Left renal cortex interstitium (tissue), 4 donors: ENCODE measurements at places on chromosomes 5 and 9. TPM values are rescaled to one million over a fixed set of nuclear protein-coding genes. Genes with fewer than 3 reads are reported as not detected.

Gene ENHO
- polyA plus RNA-seq = 2.4 TPM

Gene FAM78A
- 3.3 TPM for polyA plus RNA-seq

Gene ADAMTSL1
- polyA plus RNA-seq = 18.9 TPM

Gene MRPS30
- polyA plus RNA-seq = 60.3 TPM

Gene DND1
- polyA plus RNA-seq = not detected

Gene DMAC1
- polyA plus RNA-seq = 97.2 TPM

Gene GPR150
- not detected for polyA plus RNA-seq

Gene ECSCR
- 26.0 TPM for polyA plus RNA-seq

Gene TPRN
- 14.1 TPM for polyA plus RNA-seq

Gene MORN5
- 2.3 TPM for polyA plus RNA-seq

Gene PCDHB3
- 3.7 TPM for polyA plus RNA-seq

Gene DNAJB5
- polyA plus RNA-seq = 9.6 TPM

Gene CHD1
- polyA plus RNA-seq = 57.7 TPM

Gene HK3
- 0.83 TPM for polyA plus RNA-seq

Gene INSL6
- polyA plus RNA-seq = 0.19 TPM

Gene WNT8A
- polyA plus RNA-seq = 0.11 TPM

Gene ZFP37
- 15.0 TPM for polyA plus RNA-seq

Gene ALAD
- polyA plus RNA-seq = 44.1 TPM

DNA sequence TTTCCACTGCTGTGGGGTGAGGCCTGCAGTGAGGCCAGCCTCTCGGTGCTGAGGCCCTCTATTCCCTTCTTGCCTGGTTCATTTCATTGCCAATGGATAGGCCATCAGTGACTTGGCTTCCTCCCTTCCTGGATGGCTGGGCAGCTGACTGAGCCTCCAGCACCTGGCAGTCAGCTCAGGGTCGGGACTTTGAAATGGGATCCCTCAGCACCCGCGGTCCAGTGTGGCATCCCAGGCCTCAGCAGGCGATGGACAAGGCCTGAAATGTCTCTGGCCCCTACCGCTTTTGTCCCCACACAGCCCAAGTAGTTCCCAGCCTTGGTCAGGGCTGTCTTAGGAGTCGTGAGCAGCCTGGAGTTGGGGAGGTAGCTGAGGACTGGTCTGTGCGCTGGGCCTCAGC, 17.2 kb downstream of the NDST1 start:
- DNase-seq = no peak

DNA sequence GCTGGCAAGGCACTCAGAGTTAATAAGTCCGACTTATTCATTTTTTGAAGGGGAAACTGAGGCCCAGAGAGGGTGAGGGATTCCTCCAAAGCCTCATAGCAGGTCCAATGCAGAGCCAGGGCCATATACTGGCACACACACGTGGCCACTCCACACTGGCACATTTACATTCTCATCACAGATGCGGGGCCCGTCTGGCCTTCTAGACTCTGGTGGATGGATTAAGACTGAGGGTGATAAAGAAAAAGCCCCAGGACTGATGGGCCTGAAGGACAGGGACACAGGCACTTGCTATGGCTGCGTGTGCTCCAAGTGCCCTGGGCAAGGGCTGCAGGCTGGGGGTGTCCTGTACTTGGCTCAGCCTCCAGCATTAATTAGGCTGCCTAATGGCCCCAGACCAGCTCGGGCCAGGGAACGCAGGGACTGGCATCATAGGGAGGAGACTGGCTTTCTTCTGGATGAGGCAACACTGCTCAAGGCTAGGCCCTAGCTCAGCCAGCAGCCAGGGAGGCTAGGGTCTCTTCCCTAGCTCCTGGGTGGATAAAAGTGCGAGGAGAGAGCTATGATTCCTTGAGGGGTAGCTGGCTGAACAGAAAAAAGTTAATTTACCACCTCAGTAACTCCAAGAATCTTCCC, 28.5 kb upstream of the CSF1R start:
- no peak for DNase-seq

- DNase-seq = no peak
These were observed 60.6 kb upstream of the SAP30L start for GRCh38 chr5:154385236-154385512.

DNA sequence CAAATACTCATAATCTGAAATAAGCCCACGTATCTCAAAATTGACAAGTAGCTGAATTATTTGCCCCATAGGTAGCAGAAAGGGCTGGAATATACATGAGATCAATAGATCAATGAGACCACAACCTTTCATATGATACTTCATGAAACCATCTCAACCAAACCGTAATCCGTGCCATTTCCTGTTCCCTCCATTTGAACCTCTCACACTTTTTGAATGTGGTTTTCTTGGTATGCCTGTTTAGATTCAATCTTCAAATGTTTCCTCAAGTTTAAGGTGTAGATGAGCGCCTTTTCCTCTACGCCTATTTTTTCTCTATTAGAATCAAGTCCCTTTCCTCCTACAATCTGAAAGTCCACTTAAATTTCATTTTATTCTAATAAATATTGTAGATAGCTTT, 805.5 kb downstream of the EFNA5 start:
- no peak for DNase-seq

- no peak for DNase-seq
These were observed 453.7 kb upstream of the RIOK2 start for GRCh38 chr5:97636766-97637165.

DNA sequence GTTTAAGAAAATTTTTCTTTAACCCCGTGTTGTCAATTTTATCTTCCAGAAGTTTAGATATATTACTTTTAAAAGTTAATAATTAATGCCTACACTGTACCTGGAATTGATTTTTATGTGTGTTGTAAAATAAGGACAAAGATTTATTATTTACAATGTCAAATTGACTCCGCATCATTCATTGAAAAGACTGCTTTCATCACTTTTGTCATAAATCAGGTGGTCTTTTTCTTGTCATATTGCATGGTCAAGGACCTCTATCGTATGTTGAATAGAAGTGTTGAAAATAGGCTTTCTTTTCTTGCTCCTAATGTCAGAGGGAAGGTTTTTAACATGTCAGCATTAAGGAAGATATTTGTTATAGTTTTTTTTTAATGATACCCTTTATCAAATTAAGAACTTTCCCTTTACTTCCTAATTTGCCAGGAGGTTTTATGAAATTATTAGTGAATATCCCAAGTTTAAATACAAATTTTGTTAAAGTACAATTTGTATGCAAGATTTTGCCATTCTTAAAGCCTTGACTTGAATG, 92.6 kb downstream of the WDR70 start:
- no peak for DNase-seq

DNA sequence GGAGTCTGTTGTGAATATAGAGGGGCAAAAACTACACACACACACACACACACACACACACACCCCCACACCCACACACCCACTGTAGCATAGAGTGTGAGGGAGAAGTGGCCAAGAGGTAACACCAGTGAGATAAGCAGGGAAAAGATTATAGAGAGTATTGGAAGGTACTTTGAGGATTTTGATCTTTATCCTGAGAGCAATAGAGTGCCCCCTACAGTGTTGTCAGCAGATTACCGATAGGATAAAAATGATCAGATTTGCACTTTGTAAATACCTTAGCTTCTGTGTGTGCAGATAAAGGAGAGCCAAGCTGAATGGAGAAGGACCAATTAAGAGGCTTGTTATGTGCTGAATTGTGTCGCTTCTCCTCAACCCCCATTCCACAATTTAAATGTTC, 32.3 kb downstream of the ERCC6L2 start:
- no peak for DNase-seq

GRCh38 chr5:7422316-7423106, 26.6 kb downstream of the ADCY2 start:
- no peak for DNase-seq

- no peak for DNase-seq
These were observed 54.3 kb downstream of the NR3C1 start for GRCh38 chr5:143349177-143349576.

GRCh38 chr5:74643111-74643562, 2.6 kb upstream of the ENC1 start:
- no peak for DNase-seq

GRCh38 chr9:37976714-37977477, 73.0 kb upstream of the SLC25A51 start:
- no peak for DNase-seq

DNA sequence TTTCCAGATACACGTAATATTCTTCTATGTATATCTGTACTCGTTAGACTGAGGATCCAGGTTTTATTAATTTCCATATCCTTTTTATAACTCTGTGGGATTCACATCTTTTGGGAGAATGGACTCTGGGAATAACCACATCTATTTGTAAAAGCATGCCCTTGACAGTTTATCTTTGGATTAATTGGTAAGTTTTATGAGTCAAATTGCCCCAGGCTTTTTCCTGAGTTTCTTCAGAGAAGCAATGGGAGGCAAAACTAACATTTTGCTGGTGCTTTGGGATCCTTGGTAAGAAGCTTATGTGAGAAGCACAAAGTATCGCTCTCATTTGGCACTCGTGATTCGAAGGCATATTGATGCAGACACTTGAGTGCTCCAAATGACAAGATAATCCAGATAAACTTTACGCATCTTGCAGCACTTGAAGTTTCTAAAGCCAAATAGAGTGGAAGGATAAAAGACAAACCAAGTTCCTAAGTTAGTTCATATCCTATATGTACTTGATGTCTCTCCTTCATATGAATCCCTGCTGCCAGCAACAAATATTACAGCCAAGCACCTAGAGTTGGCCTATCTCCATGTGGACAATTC, 324.7 kb downstream of the TLE4 start:
- DNase-seq = no peak

DNA sequence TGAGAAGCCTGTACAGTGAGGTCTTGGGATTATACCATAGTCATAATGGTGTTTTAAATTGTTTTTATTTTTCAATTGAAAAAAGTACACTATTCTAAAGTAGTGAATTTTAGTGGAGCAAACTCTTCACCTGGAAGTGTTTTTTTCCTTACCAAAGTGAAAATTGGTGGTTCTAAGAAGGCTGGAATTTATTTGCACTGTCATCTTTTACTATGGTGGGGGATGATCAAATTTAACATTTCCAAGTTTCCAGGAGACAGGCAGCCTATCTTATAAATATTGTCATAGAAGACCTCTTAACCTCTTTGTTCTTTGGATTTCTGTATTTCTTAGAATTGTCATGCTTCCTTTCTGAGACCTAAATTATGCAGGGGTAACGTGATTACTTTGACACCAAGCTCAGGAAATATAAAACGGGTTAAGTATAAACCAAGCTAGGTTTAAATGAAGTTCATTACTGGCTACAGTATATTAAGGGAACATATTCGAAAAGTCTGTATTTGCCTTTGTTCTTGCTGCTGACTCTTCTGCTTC, 20.2 kb downstream of the NDFIP1 start:
- no peak for DNase-seq

- no peak for DNase-seq
These were observed 10.6 kb downstream of the FSD1L start for GRCh38 chr9:105458404-105458803.

DNA sequence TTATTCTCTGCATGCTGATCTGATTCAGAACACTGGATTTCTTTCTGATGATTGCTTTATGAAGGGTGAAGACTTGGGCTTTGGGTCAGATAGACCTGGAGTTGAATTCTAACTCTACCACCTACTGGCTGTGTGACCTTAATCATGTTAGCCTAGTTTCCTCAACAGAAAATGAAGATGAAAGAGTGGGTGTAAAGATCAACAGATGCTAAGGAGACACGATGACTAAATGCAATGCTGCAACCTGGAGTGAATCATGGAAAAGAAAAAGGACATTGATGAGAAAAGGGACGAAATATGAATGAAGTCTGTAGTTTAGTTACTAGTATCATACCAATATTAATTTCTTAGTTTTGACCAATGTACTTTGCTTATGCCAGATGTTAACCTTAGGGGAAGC, 27.8 kb upstream of the DENND1A start:
- DNase-seq = no peak

DNA sequence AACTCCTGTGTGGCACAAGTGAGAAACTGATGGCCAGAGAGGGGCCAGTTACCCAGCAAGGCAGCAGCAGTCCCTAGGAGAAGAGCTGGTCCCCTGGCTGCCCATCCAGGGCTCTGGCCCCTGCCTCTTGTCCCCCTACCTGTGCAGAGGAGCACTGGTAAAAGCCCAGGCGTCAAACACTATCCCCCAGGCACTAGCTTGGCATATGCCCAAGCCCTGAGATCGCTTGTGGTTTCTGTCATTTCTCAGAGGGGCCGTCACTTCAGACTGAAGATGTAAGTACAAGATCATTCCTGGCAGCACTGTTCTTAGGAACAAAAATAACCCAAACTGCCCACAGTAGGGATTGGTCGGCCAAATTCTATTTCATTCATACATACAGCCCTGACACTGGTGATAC, 53.9 kb downstream of the COL15A1 start:
- DNase-seq = no peak

- DNase-seq = no peak
These were observed 4.5 kb downstream of the MACIR start for GRCh38 chr5:103263054-103263453.

GRCh38 chr5:126435261-126435660, 12.1 kb downstream of the GRAMD2B start:
- DNase-seq = no peak

GRCh38 chr9:91813176-91813795, 136.7 kb downstream of the ROR2 start:
- DNase-seq = no peak

DNA sequence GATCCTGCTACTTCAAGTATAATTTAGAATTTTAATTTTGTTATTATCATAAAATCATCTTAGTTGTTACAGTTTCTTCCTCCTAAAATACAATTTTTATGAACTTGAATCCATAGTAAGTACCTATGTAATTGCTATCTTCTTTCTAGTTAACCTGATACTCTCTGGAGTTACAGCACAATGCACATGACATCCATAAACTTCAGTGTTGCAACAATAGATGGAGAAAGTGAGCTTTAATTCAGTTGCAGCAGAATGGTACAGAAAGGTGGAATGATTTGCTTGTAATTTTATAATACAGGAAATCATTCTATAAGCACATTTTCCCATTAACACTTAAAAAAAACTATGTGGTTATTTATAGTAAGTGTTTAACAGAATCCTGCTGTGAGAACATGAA, 372.0 kb downstream of the CDH9 start:
- no peak for DNase-seq

GRCh38 chr9:2755285-2755684, 38.0 kb downstream of the KCNV2 start:
- no peak for DNase-seq

DNA sequence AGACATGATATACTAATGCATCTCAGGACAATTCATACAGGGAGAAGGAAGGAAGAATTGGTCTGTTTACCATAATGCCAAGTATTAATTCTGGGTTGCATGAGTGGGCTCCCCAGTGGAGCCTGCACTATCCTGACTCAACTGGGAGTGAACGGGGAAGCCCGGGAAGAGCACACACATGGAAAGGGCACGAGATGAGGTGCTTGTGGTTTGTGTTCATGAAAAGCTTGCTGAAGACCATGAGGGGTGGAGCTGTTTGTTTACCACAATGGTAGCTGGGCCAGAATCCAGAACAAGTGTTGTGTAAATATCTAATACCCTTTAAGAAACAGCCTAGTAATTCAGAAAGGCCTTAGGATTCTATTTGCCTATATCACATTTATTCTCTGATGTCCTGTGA, 44.6 kb downstream of the POC5 start:
- DNase-seq = no peak

- DNase-seq = no peak
These were observed 190.3 kb downstream of the TMEM167A start for GRCh38 chr5:82886911-82887310.

GRCh38 chr5:168407211-168407610, 79.1 kb upstream of the RARS1 start:
- no peak for DNase-seq
